Tongue (tissue), 3 donors: ENCODE measurements at places on chromosomes 11 and 22. TPM values are rescaled to one million over a fixed set of nuclear protein-coding genes. Genes with fewer than 3 reads are reported as not detected.

The OR10A2 gene
- total RNA-seq, result not detected

The OR52I1 gene
- not detected for total RNA-seq

The FOXRED1 gene
- 20.9 TPM for total RNA-seq

The DDI1 gene
- total RNA-seq, result not detected

The P2RX3 gene
- not detected for total RNA-seq

The GPR83 gene
- total RNA-seq, result 0.10 TPM

The PLEKHA7 gene
- total RNA-seq, result 15.6 TPM

The IFITM10 gene
- total RNA-seq, result 0.31 TPM

The OR2AT4 gene
- total RNA-seq, result not detected

The GRIA4 gene
- 6.8 TPM for total RNA-seq

The CNGA4 gene
- not detected for total RNA-seq

The PRODH gene
- total RNA-seq, result 7.6 TPM

The MUC15 gene
- 3.2 TPM for total RNA-seq

The RTN4RL2 gene
- total RNA-seq, result 0.21 TPM

The OR5M8 gene
- not detected for total RNA-seq

The TPBGL gene
- 0.51 TPM for total RNA-seq

The DCPS gene
- total RNA-seq, result 15.7 TPM

The CASP5 gene
- total RNA-seq, result not detected

The TRIM49 gene
- total RNA-seq, result not detected

The ATG16L2 gene
- 34.5 TPM for total RNA-seq

The C11orf68 gene
- total RNA-seq, result 30.1 TPM

The CYP2R1 gene
- total RNA-seq, result 24.6 TPM

The MMP13 gene
- not detected for total RNA-seq

The TSKU gene
- total RNA-seq, result 14.6 TPM

The OSM gene
- total RNA-seq, result not detected

The TMPRSS6 gene
- total RNA-seq, result not detected

The CCDC87 gene
- 0.10 TPM for total RNA-seq

The KRTAP5-2 gene
- total RNA-seq, result not detected

The PPM1F gene
- 53.9 TPM for total RNA-seq

The SAA4 gene
- total RNA-seq, result not detected

The RFPL3 gene
- total RNA-seq, result not detected

The KLHL35 gene
- total RNA-seq, result 2.9 TPM

The POTEH gene
- not detected for total RNA-seq

The RAC2 gene
- total RNA-seq, result 4.8 TPM

The OR4D5 gene
- total RNA-seq, result not detected

The TTC36 gene
- 2.4 TPM for total RNA-seq

The DBX1 gene
- 2.3 TPM for total RNA-seq

The ANKK1 gene
- total RNA-seq, result 0.21 TPM

The HIC2 gene
- total RNA-seq, result 6.5 TPM

The VSIG2 gene
- not detected for total RNA-seq

The SULT4A1 gene
- 0.92 TPM for total RNA-seq

The ALG12 gene
- 10.3 TPM for total RNA-seq

The PKP3 gene
- total RNA-seq, result 39.2 TPM

The OR52A1 gene
- total RNA-seq, result not detected

The KCNQ1 gene
- 2.6 TPM for total RNA-seq

The NLRP14 gene
- total RNA-seq, result 0.21 TPM

The NAT10 gene
- total RNA-seq, result 23.0 TPM

The OSBP2 gene
- total RNA-seq, result 6.8 TPM

The OR52L1 gene
- not detected for total RNA-seq

The TBX10 gene
- not detected for total RNA-seq

The SORL1 gene
- total RNA-seq, result 20.8 TPM

The SOX10 gene
- total RNA-seq, result 14.9 TPM

The DKK3 gene
- total RNA-seq, result 145 TPM

The PDE3B gene
- 14.8 TPM for total RNA-seq

The SMIM35 gene
- total RNA-seq, result not detected

The DRICH1 gene
- total RNA-seq, result 0.41 TPM

The KDM4D gene
- total RNA-seq, result 0.62 TPM
